ENCODE measurements at places on chromosomes 4 and X.

GRCh38 chr4:126341927-126342326 lies 1027.2 kb downstream of the FAT4 start:
- no peak for DNase-seq

DNA sequence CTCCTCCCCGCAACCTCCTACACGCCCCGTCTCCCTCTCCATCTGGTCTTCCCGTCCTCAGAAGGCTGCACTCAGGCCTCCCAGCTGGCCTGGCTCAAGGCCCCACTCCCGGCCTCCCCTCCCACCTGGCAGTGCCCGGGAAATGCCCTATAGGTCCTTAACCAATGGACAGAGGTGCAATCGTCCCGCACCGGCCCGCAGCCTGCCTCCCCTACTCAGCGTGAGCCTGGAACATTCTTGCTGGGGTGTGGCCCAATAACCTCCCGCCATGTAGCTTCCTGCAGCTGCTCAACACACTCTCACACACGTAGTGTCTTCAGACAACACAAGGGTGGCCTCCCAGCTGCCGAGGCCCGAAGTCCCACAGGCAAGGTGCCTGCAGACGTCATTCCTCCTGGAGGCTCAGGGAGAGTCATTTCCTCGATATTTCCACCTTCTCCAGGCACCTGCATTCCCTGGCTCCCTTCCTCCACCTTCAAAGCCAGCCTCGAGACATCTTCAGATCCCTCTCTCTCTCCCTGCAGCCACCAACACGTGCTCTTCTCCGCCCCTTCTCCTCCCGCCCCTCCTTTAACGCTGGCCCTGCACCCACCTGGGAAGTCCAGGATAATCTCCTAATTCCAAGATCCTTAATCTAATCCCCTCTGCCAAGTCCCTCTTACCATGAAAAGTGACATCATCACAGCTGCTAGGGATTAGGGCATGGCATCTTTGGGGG lies 56.2 kb downstream of the ADRA2C start:
- DNase-seq: no peak

- peak; percentile 14 for DNase-seq
Observed at GRCh38 chrX:119692191-119693039, 553 bp downstream of the SEPTIN6 start.

- no peak for DNase-seq
Observed at GRCh38 chr4:63618883-63619718, 790.1 kb downstream of the TECRL start.

- no peak for DNase-seq
Observed at GRCh38 chrX:6095469-6095868, 133.2 kb downstream of the NLGN4X start.

GRCh38 chr4:8352368-8353157 lies 83.0 kb downstream of the HTRA3 start:
- DNase-seq: no peak

GRCh38 chrX:131724292-131724691 lies 180.4 kb downstream of the OR13H1 start:
- no peak for DNase-seq

GRCh38 chrX:151974336-151975227 lies at the start of gene GABRE:
Gene GABRE (minus strand): TSS chrX:151974676. CDS start chrX:151974625, 51 bp downstream.
- DNase-seq: peak; percentile 12

DNA sequence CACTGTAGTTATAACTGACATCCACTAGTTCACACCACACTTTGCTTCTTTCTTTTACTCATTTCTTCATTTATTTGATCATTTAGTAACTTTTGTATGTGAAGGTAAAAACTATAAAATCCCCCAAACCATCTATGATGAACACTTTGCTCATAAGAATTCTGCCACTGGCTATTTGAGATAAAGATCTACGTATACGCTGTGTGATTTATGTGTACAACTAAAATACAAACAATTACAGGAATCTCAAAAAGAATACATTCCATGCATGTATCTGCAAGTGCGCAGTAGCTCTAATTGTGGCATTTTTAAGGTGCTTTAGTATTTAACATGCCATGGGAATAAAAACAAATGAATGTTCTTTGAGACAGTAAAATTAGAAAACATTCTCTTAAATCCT lies 156.9 kb upstream of the NAP1L5 start:
- DNase-seq: no peak

DNA sequence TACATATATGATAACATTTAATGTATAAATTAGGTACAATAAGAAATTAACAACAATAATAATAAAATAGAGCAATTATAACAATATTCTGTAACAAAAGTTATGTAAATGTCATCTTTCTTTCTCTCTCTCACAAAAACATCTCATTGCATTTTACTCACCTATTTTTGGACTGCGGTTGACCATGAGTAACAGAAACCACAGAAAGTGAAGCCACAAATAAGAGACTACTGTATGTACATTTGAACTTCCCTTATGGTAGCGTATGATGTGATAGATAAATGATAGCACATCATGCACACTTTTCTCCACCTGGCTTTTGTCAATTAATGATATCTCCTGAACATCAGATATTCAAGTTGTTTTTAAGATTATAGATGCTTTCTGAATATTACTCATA lies 80.5 kb downstream of the HNRNPD start:
- no peak for DNase-seq

DNA sequence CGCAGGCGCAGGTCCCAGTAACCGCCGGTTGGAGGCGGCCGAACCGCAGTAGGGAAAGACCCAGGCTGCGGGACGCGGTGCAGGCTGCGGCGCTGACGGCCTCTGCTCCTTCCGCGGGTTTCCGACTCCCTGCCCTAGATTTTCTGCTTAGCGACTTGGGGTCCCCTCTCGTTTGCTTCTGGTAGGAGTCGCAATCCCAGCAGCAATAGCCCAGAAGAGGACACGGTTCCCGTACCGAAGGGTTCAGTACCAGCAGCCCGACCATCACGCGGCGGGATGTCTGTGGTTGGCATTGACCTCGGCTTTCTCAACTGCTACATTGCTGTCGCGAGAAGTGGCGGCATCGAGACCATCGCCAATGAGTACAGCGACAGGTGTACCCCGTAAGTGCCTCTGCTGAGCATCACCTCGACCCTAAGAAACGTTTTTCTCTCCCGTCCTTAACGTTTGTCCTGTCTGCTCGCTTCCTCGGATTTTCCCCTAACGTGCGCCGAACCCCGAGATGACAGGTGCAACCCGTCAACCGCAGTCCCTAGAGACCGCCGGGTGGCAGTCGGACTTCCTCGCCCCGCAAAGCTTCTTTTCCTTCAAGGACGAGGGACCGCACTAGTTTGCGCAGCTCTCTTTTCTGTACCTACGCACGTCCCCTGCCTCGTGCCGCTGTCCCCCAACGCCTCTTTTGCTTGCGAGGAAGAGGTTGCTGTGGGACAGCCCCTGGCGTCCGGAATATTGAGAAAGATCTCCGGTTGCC lies at the start of gene HSPA4L:
Gene HSPA4L (plus strand): TSS at position 48 of the 751 bp plus-strand sequence. CDS start 229 bp downstream, at position 277.
- no peak for DNase-seq

DNA sequence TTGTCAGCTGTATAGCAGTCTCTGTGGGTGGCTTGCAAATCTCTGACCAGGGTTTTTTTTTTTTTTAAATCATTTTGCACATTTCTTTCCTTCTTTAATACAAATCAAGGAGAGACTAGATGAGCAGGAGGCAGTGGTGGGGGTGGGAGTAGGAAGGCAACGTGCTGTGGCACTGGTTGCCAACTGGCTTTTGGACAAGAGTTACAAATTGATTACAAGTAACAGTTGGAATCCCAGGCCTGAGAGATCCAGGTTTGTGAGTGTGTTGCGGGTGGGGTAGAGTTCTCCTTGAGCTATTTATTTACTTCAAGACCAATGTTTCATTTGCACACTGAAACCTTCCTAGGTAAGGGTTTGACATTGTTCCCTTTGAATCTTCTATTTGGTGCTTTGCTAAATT lies 325.3 kb downstream of the AFF2 start:
- no peak for DNase-seq

DNA sequence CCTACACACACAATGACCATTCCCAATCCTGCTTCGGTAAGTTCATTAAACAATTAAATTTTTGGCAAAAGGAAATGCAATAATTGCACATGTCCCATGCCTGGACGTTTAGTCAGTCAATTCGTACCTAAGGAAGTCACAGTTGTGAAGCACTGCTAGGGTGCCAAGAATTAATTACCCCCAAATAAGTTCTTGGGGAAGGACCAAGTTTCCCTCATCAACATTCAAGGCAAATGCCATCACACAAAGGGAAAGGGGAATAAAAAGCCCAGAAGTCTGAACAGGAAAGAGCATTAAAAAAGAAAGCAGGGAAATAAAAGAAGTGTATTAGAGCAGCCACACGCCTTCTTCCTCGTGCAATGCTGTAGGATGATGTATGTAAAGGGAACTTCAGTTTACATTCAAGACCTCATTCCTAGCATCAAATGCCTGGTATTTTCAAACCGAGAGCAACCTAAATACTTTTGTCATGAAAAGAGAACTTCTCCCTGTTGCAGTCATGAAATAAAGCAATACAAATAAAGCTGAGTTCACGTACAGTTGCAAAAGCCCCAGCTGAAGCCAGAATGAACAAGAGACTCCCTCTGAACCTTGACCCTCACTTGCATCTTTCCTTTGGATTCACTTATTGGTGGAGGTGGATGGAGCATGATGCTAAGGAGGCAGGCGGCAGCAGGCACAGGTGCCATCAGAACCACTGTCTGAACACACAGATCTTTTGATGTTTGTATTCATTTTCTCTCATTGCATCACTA lies 124.0 kb upstream of the PPARGC1A start:
- DNase-seq: no peak

DNA sequence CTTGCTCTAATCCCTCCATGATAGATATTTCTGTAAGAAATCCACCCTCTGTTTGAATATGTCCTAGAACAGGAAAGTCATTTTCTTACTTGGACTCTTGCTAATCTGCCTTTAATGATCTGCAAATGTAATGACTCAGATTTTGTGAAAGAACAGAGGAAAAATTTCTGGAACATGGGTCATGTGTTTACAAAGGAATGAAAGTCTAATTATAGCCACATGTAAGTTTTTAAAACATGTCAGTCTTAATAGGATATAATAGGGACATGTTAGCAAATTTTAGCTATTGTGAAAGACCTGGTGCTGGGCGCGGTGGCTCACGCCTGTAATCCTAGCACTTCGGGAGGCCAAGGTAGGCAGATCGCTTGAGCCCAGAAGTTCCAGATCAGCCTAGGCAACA lies 47.6 kb downstream of the GRK4 start:
- no peak for DNase-seq

DNA sequence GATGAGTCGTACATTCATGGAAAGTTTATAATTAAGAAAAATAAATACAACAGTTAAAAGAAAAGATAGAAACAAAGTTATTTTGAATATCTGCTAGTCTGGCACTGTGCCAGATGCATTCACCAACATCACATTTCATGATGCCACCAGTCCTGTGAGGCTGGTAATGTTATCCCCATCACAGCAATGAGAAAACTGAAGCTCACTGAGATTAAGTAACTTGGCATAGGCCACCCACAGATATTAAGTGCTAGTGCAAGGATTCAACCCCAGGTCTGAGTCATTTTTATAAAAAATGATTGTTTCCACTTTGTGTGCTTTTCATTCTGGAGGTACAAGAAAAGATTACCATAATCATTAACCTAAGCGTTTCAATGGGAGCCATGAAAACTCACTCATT lies 65.0 kb upstream of the IL15 start:
- no peak for DNase-seq

GRCh38 chr4:147786031-147786430 lies 54.1 kb downstream of the ARHGAP10 start:
- no peak for DNase-seq

DNA sequence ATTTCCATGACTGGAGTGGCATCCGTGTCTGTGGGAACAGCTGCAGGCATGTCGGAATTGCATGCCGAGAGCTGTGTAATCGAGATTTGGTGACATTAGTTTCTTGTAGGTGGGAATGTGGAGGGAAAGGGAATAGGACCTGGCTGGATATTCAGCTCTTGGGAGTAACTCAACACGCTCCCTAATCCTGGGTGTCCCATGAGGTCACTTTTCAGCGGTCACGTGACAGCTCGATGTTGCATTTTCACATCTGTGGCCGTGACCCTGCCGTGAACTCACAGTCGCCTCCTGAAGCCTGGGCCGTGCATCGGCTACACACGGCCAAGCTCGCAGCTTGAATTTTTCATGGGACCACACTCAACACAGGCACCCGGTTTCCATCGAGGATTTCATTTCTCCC lies 25.8 kb upstream of the PSAPL1 start:
- DNase-seq: no peak

GRCh38 chrX:17413228-17413627 lies 38.2 kb downstream of the NHS start:
- no peak for DNase-seq

GRCh38 chrX:74923942-74924448 lies 1.3 kb downstream of the NEXMIF start:
- no peak for DNase-seq

DNA sequence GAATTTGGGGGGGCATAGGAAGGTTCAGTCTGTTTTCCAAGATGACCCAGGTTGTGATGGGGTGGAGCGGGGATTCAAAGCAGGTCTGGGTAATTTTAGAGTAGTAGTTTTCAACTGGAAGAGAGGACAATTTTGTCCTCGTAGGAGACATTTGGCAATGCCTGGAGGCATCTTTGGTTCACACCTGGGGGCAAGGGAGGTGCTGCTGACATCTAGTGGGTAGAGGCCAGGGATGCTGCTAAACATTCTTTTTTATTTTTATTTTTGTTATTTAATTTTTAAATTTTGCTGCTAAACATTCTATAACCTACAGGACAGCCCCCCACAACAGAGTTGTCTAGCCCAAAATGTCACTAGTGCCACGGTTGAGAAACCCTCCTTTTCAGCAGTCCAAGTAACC lies 1.9 kb downstream of the RAB9A start:
- DNase-seq: no peak

GRCh38 chrX:26007462-26007861 lies 130.7 kb upstream of the MAGEB18 start:
- no peak for DNase-seq

- DNase-seq: no peak
Observed at GRCh38 chr4:113437129-113437528, 324.4 kb downstream of the CAMK2D start.

DNA sequence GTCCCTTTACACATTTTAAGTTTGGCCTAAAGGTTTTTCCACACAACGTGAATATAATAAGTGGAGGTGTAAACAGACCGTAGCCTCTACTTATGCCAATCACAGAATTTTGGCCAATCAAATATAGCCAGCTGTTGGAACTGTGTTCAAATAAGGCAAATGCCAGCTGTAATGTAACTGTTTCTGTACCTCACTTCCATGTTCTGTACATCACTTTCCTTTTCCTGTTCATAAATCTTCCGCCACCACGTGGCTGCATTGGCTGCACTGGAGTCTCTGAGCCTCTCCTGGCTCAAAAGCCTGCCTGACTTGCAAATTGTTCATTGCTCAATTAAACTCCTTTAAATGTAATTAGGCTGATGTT lies 105.1 kb upstream of the SMIM31 start:
- DNase-seq: no peak
